NCI-H1092 treated with DMSO at 0.1 percent for 48 hours (cell line): ENCODE measurements at places on chromosomes 3 and 15.

DNA sequence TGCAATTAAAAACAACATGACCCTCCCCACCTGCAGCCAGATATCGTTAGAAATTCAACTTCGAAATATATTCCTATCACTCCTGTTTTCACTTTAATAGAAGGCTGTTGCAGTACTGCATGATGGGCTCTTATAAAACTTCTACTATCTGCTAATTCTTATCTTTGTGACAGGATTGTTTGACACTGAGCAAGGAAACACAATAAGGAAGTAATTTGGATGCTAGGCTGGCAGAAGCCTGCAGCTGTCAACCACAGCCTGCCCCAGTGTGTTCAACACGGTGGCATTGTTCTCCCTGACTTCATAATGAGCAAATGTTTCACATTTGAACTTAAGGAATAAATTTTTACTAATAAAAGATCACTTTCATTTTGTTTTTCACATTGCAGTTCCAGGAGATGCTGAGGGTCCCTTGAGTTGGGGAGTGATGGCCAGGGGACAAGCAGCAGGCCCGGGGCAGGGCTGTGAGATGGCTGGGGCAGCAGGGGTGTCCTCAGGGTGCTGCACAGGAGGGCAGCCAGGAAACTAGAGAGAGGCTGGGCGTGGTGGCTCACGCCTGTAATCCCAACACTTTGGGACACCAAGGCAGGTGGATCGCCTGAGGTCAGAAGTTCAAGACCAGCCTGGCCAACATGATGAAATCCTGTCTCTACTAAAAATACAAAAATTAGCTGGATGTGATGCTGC lies 64.8 kb upstream of the SEC61A1 start:
- no peak for DNase-seq

GRCh38 chr3:72238010-72238691 lies 453.2 kb upstream of the PROK2 start:
- no peak for DNase-seq

GRCh38 chr15:35540885-35541284 lies 5.1 kb downstream of the DPH6 start:
- no peak for DNase-seq

DNA sequence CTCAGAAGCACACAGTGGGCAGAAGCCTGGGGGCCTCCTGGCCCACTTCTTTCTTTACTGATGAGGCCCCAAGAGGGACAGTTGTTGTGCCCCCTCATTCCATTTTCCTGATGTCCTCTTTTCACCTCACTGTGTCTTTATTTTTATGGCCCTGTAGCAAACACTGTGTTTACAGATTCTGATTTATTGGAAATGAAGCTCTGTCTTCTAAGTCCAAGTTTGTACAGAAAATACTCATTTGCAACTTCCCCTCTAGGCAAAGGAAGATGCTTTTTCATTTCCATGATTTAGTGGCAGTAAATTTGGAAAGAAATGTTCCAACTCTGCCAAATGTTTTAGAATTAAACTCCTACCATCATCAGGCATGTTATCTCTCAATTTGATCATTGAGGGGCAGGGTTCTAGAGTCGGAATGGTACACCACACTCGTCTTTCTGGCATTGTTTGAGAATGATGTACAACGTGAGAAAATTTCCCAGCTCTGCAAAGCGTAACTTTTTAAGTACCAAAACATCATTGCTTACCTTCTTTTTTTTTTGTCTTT lies 129.7 kb downstream of the ARNT2 start:
- no peak for DNase-seq

DNA sequence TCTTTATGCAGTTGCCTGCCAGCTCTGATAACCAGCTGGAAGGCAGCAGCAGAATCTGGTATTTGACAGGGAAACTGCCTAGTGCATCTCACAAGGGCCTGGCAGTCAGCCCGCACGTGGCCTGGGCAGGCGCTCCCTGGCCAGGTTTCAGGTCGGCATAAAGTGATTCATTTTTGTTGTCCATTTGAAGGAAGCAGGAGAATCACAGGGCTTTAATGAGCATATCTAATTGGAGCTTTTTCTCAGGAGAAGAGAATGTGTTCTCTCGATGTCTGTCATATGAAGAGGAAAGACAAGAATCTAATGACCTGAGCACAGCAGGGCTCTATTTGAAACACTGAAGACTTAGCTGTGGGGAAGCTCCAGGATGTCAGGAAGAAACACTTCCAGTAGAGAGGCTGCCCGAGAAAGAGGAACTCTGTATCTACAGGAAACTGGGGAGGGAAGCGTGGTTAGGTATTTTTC lies 98.8 kb upstream of the MB21D2 start:
- DNase-seq: peak; percentile 91

DNA sequence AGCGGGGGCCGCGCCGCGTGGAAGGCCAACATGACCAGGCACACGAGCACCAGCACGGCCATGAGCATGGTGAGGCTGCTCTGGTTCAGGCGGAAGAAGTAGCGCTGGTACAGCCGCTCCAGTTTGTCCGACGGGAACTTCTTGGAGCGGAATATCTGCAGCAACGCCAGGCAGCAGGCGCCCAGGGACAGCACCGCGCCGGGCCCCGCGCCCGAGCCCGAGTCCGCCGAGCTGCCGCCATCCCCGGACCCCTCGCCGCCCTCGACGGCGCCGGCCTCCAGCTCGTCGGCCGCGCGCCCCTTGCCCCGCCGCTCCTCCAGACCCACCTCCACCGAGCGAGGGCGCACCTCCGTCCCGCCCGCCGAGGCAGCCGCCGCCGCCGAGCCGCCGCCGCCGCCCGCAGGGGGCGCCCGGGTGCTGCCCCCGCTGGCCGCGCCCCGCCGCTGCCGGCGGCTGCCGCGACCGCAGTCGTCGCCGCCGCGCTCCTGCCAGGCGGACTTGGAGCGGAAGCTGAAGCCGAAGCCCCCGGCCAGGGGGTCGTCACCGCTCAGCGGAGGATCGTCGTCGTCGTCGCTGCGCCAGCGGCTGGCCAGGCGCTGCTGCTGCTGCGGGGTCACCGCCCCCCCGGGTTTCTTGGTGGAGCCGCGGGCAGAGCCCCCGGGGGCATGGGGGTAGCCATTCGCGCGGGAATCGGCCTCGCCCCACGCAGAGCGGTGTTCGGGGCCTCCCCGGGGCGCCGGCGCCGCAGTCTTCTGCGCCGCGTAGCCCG lies 957 bp downstream of the ADCY5 start:
- DNase-seq: no peak

DNA sequence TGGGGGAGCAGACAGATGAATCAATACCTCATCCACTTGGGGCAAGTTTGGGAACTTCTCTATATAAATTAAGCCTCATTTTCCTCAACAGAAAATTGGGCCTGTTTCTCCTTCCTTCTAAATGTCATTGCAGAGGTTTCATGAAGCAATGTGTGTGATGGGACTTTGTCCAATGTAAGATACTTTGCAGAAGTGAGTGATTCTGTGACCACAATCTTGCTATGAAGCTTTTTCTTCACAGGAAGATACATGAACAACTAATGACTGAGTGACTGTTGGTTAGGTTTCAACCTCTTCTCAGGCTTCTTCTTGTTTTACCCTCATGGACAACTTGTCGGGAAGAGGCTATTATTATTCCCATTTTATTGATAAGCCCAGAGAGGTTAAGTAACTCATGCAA lies 11.0 kb downstream of the TMEM45A start:
- no peak for DNase-seq

DNA sequence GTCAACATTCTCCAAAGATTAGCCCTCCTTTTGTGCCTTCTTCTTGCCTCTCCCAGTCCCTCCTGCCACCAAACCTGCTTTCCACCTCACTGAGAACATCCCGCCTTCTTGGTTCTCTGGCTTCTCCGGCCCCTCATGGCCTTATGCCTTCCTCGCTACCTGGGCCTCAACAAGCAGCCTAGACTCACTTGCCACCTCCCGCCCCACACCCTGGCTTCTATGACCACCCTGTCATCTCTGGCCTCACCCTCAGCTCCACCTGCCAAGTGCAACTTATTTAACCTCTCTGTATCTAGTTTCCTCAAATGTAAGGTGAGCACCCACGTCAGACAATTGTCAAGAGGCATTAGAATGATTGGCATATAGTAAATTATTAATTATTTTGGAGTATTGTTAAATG lies 68.8 kb upstream of the MEX3B start:
- no peak for DNase-seq
